ENCODE measurements at places on chromosomes 13 and 19.

- peak; percentile 22 for DNase-seq
Measured at GRCh38 chr13:106352850-106353249, 182.6 kb downstream of the EFNB2 start.

DNA sequence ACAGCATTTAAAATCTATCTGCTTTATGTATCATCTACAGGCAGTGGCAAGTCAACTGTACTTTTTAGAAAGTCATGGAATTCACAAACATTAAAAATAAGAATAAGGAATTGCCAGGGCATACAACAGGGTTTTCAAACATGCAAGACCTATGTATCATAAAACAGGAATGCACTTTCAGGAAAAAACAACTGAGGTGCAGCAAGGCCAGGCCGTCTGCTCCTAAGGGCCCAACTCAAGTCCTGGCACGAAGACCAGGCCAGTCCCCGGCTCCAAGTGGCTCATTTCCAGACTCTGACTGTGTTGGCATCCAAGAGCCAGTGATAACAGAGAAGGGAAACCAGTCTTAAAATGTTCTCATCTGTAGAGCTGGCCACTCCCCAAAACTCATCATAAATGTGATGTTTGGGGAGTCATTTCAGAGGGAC, 7.1 kb downstream of the RFX2 start:
- peak; percentile 84 for DNase-seq

GRCh38 chr19:12675940-12676339, 5.7 kb downstream of the DHPS start:
- DNase-seq, result no peak

DNA sequence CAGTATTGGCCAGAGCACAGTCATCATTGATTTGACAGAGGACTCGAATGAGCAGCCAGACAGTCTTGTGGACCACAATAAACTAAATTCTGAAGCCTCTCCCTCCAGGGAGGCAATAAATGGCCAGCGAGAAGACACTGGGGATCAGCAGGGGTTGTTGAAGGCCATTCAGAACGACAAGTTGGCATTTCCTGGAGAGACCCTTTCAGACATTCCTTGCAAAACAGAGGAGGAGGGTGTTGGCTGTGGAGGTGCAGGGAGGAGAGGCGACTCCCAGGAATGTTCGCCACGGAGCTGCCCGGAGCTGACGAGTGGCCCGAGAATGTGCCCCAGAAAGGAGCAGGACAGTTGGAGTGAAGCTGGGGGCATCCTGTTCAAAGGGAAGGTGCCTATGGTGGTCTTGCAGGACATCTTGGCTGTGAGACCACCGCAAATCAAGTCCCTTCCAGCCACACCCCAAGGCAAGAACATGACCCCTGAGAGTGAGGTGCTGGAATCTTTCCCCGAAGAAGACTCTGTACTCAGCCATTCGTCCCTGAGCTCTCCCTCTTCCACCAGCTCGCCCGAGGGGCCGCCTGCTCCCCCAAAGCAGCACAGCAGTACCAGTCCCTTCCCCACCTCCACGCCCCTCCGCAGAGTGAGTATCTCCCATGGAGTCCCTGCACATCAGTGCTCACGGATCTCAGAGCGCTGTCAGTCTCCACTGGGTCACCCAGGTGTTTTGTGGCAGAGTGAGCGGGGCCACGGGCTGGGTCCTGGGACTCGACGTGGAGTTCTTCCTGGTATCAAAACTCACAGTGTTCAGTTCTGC, 6.9 kb downstream of the CHAF1A start:
- no peak for DNase-seq

GRCh38 chr19:4113398-4114088, 10.4 kb downstream of the MAP2K2 start:
- no peak for DNase-seq

DNA sequence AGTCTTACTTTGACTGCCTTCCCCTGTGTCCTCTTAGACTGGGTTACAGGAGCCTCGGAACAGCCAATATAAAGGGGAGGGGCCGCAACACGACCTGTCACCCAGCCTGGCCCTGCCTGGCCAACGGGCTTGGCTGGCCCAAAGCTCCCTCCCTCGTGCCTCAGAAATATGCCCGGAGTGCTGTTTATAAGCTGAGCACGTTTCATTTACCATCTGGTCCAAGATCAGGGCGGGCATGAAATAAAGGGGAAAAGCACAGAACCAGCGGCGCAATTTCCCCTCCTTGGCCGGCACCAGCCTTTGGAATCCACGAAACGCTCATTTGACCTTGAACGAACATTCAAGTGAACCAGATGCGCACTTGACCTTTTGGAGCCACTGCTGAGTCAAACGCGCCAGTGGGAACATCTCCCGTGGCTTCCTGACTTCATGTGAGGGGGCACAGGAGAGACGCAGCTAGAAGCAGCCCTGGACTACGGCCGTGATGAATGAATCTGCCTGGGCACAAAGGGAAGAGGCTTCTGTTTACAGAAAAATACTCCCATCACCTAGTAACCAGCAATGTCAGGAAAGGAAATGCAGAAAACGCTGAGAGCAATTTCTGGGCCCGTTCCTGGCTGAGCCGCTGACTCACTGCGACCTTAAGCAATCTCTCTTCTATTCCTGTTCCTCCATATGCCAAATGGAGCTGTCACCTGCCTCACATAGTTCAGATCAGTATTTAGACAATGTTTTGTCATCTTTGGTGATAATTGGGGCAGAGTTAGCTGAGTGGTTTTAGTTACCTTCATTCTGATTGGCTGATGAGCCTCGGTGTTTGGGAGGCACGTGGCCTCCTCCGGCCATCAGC, 53.3 kb downstream of the RFX2 start:
- peak; percentile 94 for DNase-seq

GRCh38 chr13:75308222-75308621, 173.7 kb downstream of the TBC1D4 start:
- DNase-seq, result peak; percentile 2

GRCh38 chr19:44744871-44745332, 3.6 kb upstream of the BCL3 start:
- no peak for DNase-seq

DNA sequence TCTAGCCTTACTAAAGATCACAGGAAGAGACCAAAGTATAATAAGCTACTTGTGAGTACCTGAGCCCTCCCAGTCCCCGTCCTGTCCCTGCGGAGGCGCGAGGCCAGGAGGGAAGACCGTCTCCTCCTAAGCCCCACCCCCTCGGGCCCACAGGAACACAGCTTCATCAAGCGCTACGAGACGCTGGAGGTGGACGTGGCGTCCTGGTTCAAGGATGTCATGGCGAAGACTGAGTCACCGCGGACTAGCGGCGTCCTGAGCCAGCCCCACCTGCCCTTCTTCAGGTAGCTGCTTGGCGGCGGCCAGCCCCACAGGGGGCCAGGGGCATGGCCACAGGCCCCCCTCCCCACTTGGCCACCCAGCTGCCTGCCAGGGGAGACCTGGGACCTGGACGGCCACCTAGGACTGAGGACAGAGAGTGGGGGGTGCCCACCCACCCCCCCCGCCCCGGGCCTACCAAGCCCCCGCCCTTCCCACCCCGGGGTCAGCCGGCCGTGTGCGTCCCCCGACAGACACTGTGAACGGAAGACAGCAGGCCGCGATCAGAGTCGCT, 2.4 kb upstream of the TGFBR3L start:
- DNase-seq, result no peak
